AG20443 (cell line): ENCODE measurements at places on chromosomes 7 and 10.

- DNase-seq = no peak
These were observed 326.0 kb upstream of the MTPN start for GRCh38 chr7:136303162-136303561.

GRCh38 chr7:127250312-127251035 lies 2.3 kb downstream of the GRM8 start:
- no peak for DNase-seq

DNA sequence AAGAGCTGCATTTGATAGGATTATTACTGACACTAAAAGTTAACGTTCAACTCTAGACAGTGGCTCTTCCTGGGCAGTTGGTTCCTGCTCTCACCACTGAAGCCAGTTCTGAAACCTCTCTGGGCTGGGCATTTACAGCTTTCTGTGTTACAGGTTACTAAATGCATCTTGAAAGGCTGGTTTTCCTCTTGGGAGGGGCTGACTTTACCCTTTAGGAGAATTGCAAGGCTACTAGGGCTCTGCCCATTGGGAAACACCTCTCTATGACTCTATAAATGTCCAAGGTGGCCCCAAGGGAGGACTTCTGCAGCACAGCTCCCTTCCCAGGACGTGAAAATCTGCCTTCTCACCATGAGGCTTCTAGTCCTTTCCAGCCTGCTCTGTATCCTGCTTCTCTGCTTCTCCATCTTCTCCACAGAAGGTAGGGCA lies at the start of gene GPR15LG:
GPR15LG (plus strand) TSS at position 301 of the 429 bp plus-strand sequence; CDS start at position 352, 51 bp downstream.
- DNase-seq = no peak

DNA sequence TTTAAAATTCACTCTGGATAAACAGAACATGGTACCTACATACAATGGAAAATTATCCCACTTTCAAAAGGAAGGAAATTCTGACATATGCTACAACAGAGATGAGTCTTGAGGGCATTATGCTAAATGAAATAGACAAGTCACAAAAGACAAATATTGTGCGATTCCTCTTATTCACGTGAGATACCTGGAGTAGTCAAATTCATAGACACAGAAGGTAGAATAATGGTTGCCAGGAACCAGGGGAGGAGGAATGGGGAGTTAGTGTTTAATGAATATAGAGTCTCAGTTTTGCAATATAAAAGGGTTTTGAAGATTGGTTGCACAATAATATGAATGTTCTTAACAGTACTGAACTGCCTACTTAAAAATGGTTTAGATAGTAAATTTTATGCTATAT lies 69.8 kb upstream of the WAC start:
- DNase-seq = no peak

DNA sequence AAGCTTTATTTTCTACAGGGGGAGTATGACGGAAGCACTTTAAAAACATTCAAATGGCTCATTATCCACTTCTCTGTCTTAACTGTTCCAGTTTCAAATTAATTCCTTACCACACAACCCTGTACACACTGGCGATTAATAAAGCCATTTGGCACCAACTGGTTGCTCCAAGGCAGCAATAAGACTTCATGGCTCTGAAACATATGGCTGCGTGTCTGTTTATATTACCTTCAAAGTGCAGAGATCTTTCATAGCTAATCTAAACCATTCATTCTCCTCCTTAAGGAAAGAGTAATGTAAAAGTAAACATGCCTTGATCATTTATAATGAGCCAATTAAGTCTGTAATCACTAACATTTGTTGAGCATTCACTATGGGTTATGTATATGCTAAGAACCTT lies 325.7 kb downstream of the PARD3 start:
- DNase-seq = no peak

DNA sequence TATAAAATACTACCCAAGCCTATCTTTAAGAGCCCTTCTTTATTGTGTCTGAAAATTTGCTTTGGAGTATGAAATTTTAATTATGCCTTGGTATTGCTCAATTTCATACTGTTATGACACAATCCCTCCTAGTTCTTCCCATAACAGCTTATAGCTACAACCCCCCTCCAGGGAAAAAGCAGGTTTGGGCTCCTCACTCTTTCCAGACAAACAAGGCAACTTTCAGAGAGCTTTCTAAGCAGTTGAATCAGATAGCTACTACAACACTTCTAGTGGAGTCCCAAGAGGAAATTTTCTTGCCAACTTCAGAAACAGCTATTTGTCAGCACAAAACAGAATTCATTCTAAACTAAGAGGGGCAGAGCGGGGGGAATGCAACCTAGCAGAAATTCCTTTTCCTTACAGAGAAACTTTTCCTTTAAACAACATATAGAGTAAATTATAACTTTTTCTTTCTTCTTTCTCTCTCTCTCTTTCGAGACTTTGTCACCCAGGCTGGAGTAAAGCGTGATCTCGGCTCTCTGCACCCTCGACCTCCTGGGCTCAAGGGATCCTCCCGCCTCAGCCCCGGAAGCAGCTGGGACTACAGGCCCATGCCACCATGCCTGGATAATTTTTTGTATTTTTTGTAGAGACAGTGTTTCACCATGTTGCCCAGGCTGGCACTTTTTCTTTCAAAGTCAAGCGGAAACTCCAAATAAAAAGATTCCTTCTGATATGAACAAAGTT lies 26.0 kb upstream of the JMJD1C start:
- peak; percentile 68 for DNase-seq
